ENCODE measurements at places on chromosomes 5 and 9.

DNA sequence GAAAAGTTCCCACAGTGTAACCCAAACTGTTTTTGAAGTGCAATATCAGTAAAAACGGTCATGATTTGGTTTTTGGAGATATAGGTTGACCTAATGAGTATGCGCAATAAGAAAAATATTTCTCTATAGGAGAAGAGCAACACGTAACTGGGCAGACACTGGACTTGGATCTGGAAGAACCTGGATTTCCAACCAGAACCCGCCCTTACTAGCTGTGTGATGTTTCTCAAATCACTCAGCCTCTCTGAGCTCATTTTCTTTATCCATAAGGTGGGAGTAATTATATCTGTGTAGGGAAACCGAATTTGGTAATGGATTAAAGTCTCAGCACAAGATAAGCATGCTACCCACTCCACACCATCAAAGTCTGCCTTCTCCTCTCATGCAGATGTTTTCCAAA is 169.1 kb downstream of the COL23A1 start:
- DNase-seq = no peak

DNA sequence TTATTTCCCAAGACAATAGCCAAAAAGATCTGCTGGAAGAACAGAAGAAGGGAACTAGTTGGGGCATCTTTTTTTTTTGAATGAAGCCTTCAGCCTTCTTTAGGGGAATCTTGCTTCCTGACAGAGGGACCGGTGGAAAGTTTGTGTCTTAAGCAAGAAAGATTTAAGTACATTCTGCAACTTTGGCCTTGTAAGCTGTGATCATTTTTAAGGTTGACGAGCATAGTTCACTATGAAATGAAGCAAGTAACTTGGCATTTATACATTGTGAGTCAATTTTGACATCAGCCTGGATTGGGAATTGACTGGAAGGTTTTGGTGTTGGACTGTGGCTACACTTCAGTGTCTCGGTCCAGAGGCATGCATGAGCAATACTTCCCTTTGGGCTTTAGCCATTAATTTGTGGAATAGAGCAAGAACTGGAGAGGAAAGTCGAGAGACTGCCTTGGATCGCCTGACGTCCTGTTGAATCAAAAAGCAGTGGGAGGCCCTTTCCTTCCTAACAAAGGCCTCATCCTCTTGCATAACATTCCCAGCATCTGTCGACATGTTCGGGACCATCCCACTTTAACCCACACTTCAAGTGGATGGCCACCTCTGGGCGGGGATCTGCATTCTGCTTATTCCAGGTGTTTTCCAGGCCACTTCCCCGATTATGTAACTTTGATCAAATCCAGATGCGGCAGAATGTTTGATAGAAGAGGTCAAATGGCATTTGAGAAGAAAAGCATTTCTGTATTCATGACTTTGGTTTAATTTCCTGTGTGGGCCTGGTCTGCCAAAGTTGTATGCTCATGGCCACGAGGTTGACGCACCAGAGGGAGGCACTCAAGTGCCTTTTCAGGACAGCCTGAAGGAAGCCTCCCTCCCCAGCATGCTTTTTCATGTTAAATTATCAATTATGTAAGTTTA is 12.5 kb downstream of the ABL1 start:
- peak; percentile 99 for DNase-seq

DNA sequence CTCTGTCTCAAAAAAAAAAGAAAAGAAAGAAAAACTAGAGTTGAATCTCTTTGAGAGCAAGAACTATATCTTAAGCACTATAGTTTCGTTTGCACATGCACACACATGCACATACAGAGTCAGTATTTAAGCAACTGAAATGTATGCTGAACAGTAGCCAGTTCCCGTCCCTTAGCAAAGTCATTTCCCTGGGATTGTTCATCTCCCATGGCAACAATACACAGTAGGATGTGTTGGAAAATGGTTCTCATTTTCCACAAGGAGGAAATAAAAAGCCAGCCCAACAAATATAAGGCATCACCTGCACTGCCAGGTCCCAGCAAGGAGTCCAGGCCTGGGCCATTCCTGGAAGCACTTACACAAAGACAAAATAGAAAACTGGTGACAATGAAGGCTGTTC is 4.2 kb upstream of the ZNF346 start:
- no peak for DNase-seq

GRCh38 chr5:153779836-153780235 is 258.9 kb downstream of the FAM114A2 start:
- no peak for DNase-seq

GRCh38 chr9:20753761-20754160 is 69.7 kb downstream of the FOCAD start:
- DNase-seq = no peak

- peak; percentile 51 for DNase-seq
These were observed 185.4 kb downstream of the GABBR2 start for GRCh38 chr9:98523231-98523901.

GRCh38 chr5:10502578-10502977 is 60.9 kb downstream of the ROPN1L start:
- DNase-seq = no peak

DNA sequence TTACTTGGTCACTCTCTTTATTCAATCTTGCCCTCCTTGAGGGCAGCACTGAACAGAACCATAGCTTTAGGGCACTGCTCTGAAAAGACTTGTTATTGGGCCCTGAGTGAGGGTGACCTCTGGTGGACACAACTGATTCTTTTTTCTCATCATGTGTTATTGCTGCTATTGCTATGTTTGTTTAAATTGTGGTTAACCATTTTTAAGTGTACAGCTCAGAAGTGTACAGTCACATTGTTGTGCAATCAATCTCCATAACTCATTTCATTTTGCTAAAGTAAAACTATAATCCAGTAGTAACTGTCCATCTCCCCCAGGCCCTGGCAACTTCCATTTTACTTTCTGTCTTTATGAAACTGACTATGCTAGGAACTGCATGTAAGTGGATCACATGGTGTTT is 351.1 kb upstream of the RIOK2 start:
- peak; percentile 91 for DNase-seq

DNA sequence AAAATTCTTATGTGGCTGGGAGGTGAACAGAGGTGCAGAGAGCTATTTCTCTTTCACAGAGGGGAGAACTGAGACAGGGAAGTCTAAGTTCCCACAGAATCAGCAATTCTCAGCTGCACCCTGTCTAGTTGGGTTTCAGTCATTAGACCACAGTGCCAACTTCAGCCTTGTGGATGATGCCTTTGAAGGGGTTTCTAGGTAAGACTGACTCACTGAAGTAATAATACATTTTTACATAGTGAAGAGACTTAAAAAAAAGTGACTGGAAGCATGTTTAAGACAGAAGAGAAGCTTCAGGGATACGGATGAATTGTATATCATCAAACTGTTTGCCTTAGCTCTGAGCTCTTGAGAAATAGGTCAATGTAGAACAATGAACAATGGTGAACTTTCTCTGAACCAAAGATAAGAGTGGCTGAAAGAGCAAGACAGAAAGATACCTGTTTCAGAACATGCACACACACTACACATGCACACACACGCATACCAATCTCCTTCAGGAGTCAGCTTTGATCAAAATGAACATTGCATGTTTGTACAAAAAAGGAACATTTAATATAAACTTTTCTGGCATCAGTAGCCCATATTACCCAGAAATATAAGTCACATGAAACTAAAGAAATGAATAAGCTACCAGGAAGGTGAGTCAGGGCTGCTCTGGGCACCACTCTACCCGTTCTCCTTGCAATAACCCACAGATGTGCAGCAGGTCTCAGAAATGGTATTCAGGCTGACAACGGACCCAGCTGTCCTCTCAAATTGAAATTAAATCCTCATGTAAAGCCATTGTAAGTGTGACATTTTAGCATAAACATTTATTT is 12.6 kb upstream of the FYB1 start:
- no peak for DNase-seq

GRCh38 chr5:8767746-8768145 is 778.1 kb downstream of the SEMA5A start:
- no peak for DNase-seq

GRCh38 chr5:1746371-1747078 is 53.1 kb downstream of the MRPL36 start:
- DNase-seq = no peak

Measured in HFFc6 (cell line).